Activated effector memory CD4-positive, alpha-beta T cell treated with anti-CD3 and anti-CD28 coated beads, Interleukin-2, amount 50 U/mL, for 16 hours (primary cell): ENCODE measurements at places on chromosomes 7 and 10.
A peak's percentile ranks its signal among the peaks of the same experiment; 100 is the strongest.

- no peak for DNase-seq
These were observed 687 bp upstream of the DKK1 start for GRCh38 chr10:52313256-52313932.

DNA sequence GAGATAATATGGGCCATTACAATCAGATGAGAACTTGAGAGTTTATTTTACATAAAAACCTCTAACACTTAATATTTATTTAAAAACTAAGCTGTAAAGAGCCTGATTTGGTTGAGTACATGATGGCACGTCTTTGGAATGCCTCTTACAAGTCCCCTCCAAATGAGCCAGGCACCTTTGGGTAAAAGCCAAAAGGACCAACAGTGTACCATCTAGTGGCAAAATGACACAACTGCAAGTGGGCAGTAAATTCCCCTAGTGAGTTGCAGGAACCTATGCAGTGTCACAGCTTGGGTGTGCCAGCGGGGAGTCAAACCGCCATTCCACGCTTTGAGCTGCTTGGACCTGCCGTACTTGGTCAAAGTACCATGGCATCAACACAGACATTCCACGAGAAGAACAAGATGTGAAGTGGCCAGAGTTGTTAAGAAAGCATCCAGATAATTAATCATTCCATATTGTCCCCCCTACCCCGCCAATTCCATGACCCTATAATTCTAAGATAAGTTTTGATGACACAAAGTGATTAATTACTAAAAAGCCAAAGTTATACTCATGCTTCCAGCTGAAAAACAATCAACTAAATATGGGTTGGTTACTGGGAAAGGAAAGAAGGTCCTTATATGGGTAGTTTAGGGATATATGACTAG, 115.2 kb downstream of the SORBS1 start:
- DNase-seq, result no peak

DNA sequence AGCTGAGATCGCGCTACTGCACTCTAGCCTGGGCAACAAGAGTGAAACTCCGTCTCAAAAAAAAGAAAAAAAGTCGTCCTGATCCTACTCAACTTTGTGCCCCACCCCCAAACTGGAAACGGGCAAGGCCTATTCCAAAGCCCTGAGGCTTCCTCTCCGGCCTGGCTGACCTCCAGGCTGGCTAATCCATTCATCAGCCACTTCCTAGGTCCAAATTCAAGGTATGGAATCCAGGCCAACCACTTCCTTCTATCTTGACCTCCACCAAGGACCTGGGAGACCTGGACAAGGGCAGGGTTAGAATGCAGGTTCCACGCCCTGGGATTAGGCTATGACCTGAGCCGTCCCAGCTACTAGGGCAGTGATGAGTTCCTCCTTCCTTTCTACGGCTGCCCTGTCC, 20.4 kb upstream of the EIF4H start:
- no peak for DNase-seq

DNA sequence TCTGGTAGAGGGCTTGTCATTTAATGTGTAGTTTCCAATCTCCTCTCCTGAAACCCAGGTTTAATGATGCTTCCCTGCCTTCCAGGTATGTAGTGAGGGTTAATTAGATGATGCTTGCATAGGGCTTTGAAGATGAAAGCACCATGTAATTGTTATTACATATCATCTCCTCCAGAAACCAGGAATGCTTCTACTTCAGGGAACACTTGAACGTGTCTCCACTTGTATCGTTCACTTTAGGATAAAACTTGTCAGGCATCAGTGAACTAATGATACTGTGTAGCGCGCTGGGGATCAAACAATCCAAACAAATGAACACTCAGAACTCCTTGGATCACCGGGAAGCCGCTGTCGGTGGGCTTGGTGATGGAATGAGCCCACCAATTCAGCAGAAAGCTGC, 260.9 kb upstream of the FZD8 start:
- no peak for DNase-seq

GRCh38 chr7:29518616-29519015, 45.0 kb upstream of the PRR15 start:
- DNase-seq, result no peak

DNA sequence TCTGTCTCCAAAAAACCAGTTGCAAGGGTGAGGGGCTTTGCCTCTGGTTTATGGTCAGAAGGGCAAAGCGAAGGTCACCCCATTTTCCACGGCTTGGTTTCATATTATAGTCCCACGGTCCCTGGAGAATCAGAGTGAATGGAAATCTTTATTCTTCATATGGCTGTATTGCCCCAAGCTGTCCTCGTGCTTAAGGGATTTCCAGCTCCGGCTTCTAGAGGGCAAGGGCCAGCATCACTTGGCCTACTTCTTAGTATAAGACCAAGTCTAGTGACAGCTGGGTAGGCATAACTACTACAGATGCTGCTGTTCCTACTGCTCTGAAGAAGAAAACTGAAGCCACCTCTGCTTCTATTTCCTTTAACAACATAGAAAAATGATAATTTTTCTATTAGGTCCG, 63.2 kb downstream of the PARP12 start:
- no peak for DNase-seq

GRCh38 chr10:103651783-103652476, 158.4 kb downstream of the NEURL1 start:
- no peak for DNase-seq

DNA sequence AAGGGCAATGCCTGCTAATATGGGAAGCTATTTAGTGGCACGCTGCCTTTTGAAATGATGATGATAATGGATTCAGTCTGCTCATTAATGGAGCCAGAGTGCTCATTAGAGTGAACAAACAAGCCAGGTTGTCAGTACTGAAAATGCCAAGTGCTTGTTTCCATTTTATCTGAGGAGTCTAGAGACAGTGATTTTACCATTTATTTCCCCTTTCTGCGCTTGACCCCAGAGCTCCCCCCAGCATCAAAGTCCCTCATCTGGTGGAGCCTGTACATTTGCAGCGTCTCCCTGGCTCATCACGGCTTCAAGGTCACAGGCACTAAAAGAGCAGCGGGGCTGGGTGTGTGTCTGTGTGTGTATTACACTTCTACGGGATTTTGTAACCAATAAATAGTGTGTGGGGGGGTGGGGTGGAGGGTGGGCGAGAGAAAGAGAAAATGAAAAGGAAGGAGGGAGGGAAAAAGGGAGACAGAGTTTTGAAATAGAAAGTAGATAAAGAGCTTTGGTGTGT, 553.8 kb downstream of the TFEC start:
- no peak for DNase-seq

- no peak for DNase-seq
These were observed 17.3 kb downstream of the PRSS58 start for GRCh38 chr7:142240546-142240945.

DNA sequence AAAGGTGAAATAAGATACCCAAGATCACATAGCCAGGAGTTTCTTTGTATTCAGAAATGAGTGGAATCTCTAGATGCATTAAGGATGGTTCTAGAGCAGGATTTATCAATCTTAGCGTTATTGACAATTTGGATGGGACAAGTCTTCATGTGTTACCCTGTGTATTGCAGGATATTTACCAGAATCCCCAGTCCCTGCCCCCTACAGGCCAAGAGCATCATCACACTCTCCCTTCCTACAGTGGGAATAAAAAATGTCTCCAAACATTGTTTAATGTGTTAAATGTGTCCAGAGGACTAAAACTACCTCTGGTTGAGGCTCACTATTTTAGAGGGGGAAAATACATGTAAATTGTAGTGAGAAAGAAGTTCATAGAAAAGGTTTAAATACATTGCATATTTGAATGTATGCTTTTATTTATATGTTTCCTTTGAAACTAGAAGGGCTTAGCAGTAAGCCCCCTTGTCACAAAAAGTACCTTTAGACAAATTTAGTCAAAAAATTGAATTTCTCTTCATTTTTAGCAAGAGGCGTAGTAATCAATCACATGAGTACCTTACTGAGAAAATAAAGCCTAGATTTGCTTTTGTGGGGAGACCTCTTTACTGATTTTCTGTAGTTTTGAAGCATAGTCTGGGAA, 141.2 kb downstream of the MLLT10 start:
- DNase-seq, result peak; percentile 69

GRCh38 chr7:18123508-18124239, 96.0 kb upstream of the PRPS1L1 start:
- no peak for DNase-seq

- DNase-seq, result no peak
These were observed 28.8 kb downstream of the XPNPEP1 start for GRCh38 chr10:109894516-109894915.

GRCh38 chr10:51920672-51921071, 221.3 kb upstream of the CSTF2T start:
- DNase-seq, result no peak

DNA sequence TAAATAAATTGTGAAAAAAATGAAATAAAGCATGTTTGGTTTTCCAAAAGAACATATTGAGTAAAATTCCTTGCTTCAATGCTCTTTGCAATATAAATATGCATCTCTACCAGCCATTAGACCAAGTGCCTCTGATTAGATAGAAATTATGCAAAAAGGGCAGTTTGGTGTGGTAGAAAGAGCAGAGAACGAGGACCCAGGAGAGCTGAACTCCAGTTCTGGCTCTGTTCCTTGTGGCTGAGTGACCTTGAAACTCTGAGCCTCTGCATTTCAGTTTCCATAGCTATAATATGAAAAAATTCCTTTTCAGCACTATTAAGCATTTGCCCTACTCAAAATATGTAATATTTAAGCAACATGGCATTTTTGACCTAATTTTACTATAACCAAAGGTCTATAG, 36.5 kb downstream of the COL1A2 start:
- DNase-seq, result no peak

- DNase-seq, result no peak
These were observed 14.3 kb downstream of the EIF4EBP2 start for GRCh38 chr10:70418229-70418628.

DNA sequence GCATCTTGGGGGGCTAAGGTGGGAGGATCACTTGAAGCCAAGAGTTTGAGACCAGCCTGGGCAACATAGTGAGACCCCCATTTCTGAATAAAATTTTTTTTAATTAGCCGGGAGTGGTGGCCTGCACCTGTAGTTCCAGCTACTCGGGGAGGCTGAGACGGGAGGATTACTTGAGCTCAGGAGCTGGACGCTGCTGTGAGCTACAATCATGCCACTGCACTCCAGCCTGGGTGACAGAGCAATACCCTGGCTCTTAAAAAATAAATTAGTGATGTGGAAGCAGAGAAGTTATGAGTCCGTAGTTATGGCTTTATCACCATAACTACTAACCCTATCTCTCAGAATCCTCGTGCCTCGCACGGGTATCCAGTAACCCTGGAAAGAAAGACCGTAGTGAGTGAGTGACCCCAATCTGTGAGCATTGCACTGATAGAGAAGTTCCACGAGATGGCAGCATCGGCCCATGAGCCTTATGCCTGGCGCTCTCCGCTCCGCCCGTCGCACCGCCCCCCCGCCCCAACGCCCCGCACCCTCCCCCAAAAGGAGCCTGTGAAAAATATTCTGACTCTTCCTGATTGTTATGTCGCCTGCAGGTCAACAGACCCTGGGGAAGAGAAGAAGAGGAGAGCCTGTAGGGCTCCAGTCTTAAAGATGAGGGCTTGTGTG, 4.9 kb upstream of the SLC29A3 start:
- peak; percentile 83 for DNase-seq

DNA sequence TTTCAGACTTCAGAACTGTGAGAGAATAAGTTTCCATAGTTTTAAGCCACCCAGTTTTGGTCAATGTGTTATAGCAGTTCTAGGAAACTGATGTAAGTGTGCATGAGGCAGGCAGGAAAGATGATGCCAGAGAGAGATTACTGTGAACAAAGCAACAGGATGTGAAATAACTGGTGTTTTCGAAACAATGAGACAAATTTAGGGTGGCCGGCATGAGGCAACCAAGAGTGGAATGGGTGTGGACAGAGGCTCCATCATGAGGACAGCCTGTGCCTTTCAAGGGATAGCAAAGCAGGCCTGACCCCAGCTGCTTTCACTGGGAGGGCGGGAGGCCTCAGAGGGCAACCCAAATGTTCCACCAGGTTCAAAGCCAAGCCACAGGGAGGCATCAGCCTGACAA, 67.3 kb upstream of the UCN3 start:
- peak; percentile 73 for DNase-seq

DNA sequence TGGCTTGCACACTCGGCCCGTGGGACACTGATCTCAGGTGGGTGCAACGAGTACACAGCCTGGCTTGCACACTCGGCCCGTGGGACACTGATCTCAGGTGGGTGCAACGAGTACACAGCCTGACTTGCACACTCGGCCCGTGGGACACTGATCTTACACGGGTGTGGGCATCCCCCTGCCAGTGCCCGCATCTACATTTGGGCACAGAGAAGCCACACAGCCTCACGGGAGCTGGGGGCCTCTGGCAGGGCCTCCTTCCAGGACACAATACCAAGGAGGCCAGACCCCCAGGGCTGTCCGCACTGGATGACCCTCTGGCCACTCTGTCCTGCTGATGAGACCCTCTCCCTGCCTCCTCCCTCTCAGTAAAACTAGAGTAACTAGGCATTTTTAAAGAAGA, 330.5 kb downstream of the DNAJB6 start:
- no peak for DNase-seq

- no peak for DNase-seq
These were observed 281.4 kb upstream of the NFE2L3 start for GRCh38 chr7:25870574-25870973.

- no peak for DNase-seq
These were observed 11.5 kb upstream of the KLRG2 start for GRCh38 chr7:139494835-139495579.

DNA sequence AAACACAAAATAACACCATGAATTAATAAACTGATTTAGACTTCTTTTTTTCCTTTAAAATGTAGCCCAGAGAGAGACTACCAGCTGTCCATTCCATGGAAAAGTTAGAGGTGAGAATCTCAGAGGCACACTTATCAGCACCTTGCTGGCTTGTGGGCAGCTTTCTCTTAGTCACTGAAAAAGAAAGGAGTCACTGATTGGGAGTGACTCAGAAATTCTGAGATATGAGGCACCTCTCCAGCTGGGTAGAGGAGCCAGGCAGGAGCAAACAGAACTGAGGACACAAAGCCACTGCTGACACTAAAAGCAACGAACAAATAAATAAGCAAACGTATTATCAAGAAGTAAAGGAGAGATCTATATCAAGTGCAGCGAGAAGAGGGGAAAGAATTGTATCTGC, 310.6 kb downstream of the PARD3 start:
- no peak for DNase-seq

DNA sequence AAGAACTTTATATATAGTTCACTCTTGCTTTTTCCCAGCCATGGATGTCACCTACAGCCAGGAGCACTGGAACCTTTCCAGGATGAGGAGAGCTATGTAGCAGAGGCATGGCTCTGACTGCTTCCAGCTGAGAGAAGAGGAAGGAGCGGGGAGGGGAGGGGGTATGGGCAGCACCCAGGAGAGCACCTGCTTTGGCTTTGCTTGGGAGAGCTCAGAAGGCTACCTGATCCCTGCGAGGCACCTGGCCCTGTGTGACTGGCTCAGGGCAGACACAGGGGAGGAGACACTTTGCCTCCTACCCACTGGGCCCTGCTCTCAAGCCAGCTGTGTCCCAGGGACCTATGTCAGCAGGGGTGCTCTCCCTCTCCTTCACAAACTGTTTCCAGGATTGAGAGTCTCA, 67.1 kb downstream of the HK1 start:
- DNase-seq, result no peak

- DNase-seq, result peak; percentile 28
These were observed 24.8 kb downstream of the GNA12 start for GRCh38 chr7:2819161-2819953.

GRCh38 chr7:111992601-111993000, 213.6 kb downstream of the DOCK4 start:
- DNase-seq, result no peak

- no peak for DNase-seq
These were observed 13.2 kb upstream of the ABCB5 start for GRCh38 chr7:20602306-20602705.

- DNase-seq, result no peak
These were observed 44.1 kb upstream of the ATP6V0A4 start for GRCh38 chr7:138842111-138842510.

GRCh38 chr10:114308531-114309363, 69.7 kb downstream of the VWA2 start:
- DNase-seq, result peak; percentile 43
